Right hindlimb (tissue), 1 donor: ENCODE measurements at places on chromosomes 4 and X.

- no peak for DNase-seq
Observed at GRCh38 chrX:145393702-145394235, 146.5 kb downstream of the SPANXN1 start.

DNA sequence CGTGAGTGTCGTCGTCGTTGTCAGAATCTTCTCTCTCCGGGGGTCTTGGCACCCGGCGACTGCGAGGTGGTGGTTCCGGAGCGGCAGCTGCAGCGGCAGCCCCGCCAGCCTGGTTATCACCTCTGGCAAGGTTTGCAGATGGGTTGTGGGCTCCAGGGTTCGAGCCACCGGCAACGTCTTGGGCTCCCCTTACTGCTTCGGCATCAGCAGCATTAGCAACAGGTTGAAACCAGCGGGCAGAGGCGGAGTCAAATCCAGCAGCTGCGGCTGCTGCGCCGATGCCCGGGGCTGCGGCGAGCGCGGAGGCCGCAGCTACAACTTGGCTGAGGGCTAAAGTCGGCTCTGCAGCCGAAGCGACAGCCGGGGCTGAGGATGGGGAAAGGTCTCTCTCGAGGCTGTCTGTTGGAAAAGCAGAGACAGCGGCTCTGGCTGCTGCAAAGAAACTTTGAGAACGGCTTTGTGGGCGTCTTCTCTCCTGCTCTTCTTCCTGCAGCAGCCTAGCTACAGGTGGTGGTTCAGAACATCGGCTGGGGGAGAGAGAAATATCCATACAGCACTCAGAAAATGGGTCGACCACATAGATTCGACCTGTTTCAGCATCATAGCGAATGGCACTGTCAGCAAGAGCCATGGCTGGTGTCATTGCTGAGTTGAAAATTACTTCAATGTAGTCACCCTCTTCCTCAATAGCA lies 3.6 kb downstream of the IRS4 start:
- DNase-seq, result peak; percentile 18

- peak; percentile 42 for DNase-seq
Observed at GRCh38 chr4:122992057-122992456, 69.7 kb upstream of the NUDT6 start.

- DNase-seq, result peak; percentile 23
Observed at GRCh38 chr4:84177831-84178542, 321.1 kb downstream of the NKX6-1 start.

- DNase-seq, result no peak
Observed at GRCh38 chrX:112085149-112085548, 2.6 kb upstream of the TRPC5 start.

DNA sequence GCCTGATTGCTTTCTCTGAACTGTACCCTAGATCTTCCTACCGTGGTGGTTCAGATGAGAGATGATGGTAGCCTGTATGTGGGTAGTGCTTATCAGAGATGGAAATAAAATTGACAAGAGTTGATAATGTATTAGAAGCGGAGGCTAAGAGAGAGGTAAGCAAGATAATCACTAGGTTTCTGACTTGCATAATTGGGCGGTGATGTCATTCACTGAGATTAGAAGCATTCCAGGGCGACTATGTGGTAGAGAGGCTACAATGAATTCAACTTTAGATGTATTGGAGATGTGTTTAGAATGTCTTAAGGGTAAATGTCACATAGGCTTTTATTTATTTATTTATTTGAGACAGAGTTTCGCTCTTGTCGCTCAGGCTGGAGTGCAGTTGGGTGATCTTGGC lies 415 bp upstream of the TENM3 start:
- no peak for DNase-seq

GRCh38 chr4:120749445-120750151 lies 172.9 kb downstream of the PRDM5 start:
- DNase-seq, result no peak

GRCh38 chr4:567457-568350 lies 8.4 kb downstream of the TMEM271 start:
- no peak for DNase-seq

DNA sequence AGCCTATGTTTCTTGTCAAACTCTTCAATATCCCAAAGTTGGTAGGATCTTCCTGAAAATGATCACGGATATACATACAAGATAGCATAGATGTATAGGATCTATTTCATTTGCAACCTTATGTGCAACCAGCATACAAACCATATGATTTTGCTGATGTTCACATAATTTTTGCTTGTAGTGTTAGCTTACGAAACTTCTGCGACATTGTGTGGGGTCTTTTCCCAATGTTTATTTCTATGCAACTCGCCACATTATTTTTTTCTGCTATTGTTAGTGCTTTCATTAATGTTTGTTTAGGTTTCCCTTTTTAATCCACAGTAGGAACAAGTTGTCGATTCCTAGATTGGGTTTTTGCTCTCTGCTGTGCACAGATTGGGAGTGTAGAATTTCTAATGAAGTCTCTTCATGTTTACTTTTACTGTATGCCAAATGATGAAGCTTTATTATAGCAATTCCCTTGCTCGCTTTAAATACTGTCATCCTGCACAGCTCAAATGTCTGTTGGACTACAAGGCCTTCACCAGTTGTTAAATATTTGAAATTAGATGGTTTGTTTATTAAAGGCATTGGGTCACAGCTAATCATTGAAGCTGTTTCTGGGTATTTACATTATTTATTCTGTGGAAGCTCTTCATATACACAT lies 257.6 kb upstream of the PCDH7 start:
- DNase-seq, result no peak

DNA sequence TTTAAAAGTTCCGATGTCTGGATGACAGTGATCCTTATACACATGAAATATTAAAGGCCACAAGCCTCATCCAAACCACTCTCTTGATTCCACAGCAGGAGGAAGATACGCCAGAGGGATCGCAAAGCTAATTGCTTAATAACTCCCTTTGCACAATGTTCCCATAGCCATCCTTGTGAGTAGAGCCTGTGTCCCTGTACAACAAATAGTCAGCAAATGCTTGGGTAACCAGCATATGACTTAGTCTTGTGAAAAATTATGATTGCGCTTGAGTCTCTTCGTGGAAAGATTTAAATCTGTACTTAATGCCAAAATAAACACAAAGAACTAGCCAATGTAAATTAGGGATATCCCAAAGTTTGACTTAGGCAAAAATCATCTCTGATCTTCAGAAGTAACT lies 31.5 kb downstream of the SLC9A7 start:
- DNase-seq, result no peak

GRCh38 chr4:151561551-151562256 lies 152.7 kb downstream of the FHIP1A start:
- no peak for DNase-seq

DNA sequence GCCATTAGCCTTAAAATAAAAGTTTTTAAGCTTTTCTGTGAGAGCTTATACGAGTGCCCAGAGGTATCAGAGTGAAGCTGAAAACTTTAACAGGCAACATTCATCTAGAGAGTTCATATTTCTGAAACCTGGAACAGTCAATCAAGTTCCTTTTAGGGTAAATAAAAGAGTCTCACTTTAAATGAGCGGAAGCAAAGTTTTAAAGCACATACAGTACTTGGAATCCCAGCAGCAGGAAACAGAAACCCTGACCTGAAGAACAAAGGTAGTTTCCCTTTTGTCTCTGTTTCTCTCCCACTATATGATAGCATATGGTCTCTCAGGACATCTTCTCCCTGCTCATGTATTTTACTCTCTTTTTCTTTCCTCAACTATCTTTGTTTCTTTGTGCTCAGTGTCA lies 153.0 kb downstream of the ASB9 start:
- no peak for DNase-seq

- DNase-seq, result no peak
Observed at GRCh38 chrX:39814391-39814790, 283.4 kb downstream of the BCOR start.

DNA sequence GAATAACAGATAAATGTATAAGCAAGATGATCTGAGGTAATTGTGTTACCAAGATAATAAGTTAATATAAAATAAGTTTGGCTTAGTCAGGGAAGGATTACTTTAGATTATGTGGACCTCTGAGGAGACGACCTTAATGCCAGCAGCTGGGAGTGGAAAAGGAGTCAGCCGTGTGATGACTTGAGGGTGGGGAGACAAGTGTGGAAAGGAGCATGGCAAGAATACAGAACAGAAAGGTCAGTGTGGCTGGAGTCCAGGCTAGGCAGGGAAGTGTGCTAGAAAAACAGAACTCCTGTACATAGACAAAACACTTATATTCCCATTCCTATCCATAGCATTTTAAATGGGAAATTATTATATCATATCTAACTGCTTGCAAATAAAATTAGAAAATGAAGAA lies 138.8 kb downstream of the PDLIM5 start:
- no peak for DNase-seq

GRCh38 chr4:53840643-53841042 lies 223.8 kb downstream of the CHIC2 start:
- no peak for DNase-seq

DNA sequence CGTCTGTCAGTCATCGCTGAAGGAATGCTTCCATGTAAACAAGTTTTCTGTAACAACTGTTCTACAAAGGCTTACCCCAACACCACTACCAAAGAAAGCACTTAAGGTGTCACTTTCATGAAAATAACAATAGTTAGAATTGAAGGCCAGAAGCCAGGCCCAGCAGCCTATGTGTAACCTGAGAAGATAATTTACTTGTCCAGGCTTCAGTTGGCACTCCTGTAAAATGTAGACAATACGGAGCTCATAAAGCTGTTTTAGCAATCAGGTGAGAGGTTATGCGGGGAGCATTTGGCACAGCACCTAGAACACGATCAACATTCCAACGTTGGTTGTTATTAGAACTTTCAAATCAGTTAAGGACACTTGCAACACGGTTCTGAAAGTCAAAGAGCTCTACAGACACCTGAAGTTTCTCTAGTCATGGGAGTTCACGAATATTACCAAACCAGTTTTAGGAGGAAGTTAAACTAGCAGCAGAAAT lies 15.7 kb downstream of the ADGRA3 start:
- DNase-seq, result no peak

- no peak for DNase-seq
Observed at GRCh38 chr4:148716431-148717052, 274.3 kb upstream of the NR3C2 start.

- DNase-seq, result no peak
Observed at GRCh38 chrX:138917781-138918180, 206.3 kb upstream of the FGF13 start.

- DNase-seq, result no peak
Observed at GRCh38 chr4:35730414-35730813, 513.9 kb downstream of the ARAP2 start.

- DNase-seq, result no peak
Observed at GRCh38 chr4:37481547-37482122, 204.5 kb downstream of the RELL1 start.

- DNase-seq, result no peak
Observed at GRCh38 chr4:14267373-14268060, 640.0 kb upstream of the BOD1L1 start.

GRCh38 chr4:139593091-139593564 lies 37.1 kb upstream of the SETD7 start:
- no peak for DNase-seq

DNA sequence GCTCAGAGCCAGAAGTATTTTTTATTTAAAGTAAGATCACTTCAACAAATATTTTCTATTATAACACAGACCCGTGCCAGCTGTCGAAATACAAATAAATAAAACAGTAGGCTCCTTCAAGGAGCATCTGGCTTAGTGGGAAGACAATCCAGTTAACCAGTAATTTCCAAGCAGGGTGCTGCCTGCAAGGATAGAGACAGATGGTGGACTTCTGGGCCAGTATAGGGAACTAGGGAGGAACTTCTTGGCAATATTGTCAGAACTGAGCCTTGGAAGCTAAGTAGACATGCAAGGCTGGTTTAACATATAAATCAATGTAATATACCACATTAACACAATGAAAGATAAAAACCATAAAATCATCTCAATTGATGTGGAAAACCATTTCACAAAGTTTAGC lies 17.0 kb upstream of the MTMR1 start:
- no peak for DNase-seq

DNA sequence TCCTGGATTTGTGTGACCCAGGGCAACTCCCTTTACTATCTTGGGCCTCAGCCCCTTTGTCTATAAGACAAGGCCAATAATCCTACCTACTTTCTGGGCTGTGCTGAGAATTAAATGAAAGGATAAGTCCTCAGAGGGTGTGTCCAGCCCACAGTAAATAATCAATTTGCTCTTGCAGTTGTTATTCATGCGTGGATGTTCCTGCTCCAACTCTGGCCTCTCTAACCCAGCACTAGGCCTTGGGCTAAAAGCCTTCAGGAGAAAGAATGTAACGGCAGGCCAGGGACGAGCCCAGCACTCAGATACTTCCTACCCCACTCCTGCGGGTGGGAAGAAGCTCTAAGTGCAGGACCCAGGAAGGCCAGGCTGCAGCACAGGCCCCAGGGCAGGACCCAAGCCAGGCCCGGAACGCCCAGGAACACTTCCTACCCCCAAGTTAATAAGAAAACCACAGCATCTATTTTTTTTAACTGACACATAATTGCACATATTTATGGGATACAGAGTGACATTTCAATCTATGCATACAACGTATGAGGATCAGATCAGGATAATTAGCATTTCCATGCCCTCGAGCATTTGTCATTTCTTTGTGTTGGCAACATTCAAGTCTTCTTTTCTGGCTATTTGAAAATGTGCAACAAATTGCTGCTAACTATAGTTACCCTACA lies 179.6 kb upstream of the RBPJ start:
- DNase-seq, result no peak

GRCh38 chr4:123749383-123749782 lies 352.8 kb downstream of the SPRY1 start:
- peak; percentile 36 for DNase-seq

DNA sequence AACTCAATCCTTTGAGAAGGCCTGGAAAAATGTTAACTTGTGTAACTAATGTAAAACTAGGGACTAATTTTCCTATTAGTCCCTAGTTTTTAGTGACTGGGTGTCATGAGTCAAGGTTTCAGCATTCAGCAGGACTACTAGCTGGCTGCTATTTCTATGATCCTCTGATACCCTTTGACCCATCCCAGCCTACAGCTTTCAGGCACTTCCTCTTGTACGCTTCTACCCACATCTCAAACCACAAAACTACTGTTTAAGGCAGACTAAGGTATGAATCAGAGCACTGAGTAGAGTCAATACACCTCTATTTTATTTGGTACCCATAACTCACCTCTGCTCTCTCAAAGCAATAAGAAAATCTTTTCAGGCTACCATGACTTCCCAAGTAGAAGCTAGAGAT lies 809.6 kb downstream of the PDHA2 start:
- DNase-seq, result no peak

GRCh38 chrX:1725472-1725871 lies 110.6 kb downstream of the ASMT start:
- DNase-seq, result no peak

DNA sequence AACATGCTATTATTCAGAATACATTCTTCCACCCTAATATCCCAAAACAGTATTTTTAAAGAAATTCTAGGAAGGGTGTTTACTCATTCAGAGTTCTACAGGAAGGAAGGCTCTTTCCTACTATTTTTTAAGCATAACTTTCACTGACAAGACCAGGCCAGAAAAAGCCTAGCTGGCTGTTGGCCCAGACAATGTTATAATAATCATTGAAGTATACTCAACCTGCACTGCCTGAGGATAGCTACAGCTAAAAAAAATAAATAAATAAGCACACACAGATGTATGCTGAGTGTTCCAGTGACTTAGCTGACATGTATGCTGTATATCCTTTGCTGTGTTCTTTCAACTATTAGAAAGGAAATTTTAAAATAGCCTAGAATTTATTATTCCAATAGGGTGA lies 145.8 kb upstream of the SPRY1 start:
- peak; percentile 86 for DNase-seq

GRCh38 chrX:74249963-74250362 lies 54.0 kb upstream of the ZCCHC13 start:
- DNase-seq, result no peak

GRCh38 chr4:122360754-122361153 lies 18.1 kb upstream of the ADAD1 start:
- DNase-seq, result no peak
